Progenitor cell of endocrine pancreas (in vitro differentiated cells): ENCODE measurements at places on chromosomes 2 and 18.

DNA sequence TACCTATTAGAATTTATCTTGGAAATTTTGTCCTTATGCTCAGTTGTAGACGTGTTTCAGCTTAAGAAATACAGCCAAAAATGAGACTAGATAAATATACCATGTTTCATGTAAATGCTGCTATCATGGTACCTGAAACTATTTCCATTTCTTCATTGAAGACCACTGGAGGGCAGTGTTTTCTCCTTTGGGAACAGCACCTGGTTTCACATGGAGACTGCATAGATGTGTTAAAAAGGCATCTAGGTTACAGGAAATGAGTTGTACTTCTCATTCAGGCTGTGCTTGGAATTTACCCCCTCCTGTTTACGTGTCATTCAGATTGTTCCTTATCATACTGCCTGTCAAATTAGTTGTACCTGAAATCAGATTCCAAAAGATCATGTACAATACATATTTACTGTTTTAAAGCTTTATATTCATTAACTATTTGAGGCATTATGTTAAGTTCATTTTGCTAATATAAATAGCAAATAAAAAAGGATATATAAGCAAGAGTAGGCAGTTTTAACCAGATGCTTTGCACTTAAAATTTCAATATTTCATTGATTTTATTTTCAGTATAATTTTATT is 57.3 kb upstream of the PSMD14 start:
- DNase-seq = no peak

DNA sequence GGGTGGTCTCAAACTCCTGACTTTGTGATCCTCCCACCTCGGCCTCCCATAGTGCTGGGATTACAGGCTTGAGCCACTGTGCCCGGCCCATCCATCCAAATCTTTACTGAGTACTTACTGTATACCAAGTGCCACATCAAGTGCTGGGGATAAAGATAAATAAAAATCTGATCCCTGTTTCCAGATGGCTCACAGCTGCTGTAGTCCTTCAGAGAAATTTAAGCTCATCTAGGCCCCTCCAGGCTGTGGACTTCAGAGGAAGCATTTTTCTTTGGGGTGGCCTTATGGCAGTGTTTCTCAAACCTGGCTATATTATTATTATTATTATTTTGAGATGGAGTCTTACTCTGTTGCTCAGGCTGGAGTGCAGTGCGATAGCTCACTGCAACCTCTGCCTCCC is 33.7 kb upstream of the GTF2A1L start:
- no peak for DNase-seq

GRCh38 chr2:147173189-147173581 is 671.6 kb upstream of the ACVR2A start:
- DNase-seq = no peak

DNA sequence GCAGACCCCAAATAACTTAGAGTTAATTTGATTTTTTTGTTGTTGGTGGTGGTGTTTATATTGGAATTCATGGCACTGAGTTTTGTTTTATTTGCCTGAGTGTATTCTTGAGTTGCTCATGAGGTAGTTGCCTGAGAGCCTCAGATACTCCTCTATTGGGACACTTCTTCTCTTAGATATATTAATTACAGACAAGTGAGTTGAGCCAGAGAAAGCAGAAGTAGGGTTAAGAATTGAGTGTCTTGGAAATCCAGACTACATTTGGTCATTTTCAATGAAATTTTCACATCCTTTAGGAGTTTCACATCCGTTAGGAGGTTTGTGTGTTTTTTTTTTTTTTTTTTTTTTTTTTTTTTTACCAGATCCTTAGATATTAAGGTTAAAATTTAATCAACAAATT is 29.0 kb downstream of the FMNL2 start:
- no peak for DNase-seq

DNA sequence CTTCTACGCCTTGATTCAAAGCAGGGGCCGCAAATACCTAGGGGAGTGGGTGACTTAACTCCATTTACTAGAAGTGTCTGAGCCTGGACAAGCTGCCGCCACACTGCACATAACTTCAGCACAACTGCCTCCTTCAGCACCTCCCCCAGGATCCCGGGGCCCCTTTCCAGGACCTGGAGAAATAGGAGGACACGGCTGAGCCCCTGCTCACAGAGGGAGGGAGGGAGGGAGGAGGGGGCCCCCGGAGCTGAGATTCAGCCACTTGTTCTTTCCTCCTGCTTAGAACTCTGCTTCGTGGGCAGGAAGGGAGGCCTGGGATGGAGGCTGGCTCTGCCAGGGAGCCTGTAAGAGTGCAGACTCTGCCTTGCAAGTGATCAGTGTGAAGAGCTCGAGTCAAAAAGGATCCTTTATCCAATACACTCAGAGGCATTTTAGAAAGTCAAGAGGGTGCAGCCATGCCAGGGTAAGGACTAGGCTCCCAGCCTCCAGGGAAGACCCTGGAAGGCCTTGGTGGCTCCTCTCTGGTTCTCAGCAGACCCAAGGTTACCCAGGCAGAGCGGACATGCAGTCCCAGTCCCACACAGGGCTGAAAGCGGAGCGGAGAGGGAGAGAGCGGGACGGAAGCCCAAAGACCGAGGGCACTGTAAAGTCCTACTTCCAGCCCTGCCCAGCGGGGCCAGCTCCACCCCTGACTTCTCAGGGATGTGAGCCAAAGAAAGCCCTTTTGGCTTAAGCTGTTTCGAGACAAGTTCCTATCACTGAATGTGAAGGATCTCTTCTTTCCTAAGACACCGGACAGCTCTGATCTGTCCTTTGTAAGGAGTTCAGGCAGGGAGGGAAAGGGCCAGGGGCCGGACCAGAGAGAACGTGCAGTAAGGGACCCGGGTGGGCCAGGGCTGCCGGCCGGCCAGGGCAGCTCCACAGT is 8.6 kb upstream of the ARMC9 start:
- DNase-seq = no peak

DNA sequence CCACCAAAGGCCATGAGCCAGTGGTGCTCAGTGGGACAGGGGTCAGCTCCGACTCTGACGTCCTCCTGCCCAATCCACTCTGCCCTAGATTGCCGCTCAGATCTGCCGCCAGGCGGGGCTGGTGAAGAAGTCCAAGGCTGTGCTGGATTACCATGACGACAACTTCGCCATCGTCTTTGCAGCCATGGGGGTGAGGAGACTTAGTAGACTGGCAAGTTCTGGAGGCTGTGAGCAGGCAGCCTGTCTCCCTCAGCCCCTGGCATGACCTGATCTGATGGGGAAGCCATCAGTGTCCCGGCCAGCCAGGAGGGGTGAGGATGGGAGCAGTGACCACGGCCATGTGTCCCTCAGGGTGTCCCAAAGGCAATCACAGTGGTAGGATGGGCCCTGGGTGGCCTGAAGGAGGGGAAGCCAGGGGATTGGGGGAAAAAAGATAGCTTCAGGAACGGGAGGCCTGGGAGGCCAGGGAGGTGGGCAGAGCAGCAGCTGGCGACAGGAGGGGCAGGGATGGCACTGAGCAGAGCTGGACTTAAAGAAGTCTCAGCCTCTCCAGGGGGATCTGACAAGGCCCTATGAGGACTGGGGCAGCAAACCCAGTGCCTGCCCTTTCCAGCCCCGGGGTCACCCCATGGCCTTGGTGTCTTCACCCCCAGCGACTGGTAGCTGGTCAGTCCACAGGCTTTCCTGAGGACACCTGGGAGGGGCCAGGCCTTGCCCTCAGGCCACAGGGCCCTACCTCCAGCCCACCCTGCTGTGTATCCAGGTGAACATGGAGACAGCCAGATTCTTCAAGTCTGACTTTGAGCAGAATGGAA is 17.4 kb upstream of the ANKRD53 start:
- DNase-seq = no peak

DNA sequence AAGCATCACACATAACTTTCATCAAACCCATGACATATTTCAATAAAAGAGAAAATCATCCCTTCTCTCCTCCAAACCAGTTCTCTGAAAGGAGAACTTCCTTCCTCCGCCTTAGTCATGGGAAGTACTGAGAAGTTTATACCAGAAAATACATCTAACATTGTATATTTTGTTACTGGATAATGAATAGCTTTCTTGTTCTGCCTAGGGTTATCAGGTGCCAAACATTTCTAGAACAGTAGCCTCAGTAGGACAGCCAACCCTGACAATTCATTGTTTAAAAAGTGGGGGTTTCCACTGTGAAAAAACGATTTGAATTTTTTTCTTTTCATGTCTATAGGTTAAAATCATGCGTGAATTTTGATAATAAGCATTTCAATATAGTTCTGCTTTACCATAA is 16.0 kb upstream of the DAW1 start:
- DNase-seq = no peak

DNA sequence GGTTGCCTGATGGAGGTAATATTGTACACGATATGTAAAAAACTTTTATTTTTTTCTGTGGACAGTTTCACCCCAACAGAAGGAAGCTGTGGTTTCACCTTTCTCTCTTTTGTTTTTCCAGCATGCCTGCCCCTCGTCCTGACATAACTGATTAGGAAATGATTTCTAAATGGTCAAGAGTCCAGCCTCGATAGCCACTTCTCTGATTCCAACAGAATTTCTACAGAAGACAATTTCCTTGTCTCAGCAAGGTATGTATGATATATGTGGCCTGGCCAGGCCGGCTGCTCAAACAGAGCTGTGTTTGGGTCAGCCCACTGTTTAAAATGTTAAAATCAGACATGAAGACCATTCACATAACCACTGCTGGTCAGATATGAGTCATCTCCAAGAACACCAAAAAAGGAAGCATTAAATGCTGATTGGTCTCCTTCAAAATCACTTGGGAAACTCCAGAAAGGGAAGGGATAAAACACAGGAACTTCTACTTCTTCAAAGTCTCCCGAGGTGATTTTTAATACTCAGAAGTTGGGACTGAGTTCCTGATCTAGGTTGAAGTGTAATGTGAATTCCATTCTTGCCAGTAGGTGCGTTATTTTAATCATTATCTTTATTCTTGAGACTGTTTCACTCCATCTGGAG is 22.3 kb downstream of the ATP8B1 start:
- DNase-seq = no peak

GRCh38 chr18:48829443-48830149 is 121.2 kb downstream of the SMAD7 start:
- no peak for DNase-seq

GRCh38 chr18:45962866-45963265 is 4.3 kb downstream of the EPG5 start:
- no peak for DNase-seq
